ENCODE measurements at places on chromosomes 2 and 18. TPM values are rescaled to one million over a fixed set of nuclear protein-coding genes. Genes with fewer than 3 reads are reported as not detected.

Gene SNED1
- 9.7 TPM for total RNA-seq

DNA sequence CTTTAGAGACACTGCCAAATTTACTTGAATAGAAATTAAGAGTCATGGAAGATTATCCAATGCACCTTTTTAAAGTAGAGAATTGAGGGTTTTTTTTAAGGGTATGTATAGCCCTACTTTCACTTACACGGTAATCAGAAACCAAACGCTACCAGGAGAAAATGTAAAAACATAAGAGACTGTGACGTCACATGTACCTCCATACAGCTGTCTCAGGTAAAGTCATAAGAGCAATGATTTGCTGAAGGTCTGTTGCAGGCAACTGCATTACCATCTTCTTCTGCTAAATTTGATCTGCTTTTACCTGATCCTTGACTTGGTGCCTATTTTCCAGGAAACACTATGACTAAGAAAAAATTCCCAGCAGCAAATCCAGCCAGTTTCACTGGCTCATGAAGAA is 478.5 kb upstream of the DDX18 start:
- no peak for DNase-seq

Gene ANKRD62
- not detected for total RNA-seq

GRCh38 chr2:66903745-66904465 is 469.0 kb downstream of the MEIS1 start:
- no peak for DNase-seq

- no peak for DNase-seq
Observed at GRCh38 chr18:7754725-7755181, 187.6 kb downstream of the PTPRM start.

DNA sequence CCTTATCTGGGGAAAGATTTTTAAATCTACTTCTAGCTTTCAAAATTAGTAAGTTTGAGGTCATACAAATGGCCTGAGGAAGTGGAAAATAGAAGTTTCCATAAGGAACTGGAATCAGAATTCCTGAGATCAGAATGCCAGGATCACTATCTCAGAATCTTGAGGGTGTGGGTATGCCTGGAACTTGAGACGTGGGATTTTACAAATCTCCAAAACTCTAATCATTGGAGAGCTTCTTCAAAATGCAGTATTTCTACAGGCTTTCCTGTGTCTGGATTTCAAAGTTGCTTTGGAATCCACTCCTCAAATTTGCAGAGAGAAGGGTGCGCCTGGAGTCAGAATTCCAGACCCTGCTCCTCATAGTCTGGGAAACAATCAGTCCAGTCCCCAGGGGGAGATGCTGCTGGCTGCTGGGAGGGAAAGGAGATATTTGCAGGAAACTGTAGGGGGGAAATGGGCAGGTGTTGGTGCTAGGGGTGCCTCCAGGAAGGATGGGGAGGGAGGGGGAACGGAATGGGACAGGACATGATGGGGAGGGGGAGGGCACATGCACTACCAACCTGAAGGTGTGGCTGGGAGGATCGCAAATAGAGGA is 31.0 kb upstream of the CATIP start:
- DNase-seq = no peak

DNA sequence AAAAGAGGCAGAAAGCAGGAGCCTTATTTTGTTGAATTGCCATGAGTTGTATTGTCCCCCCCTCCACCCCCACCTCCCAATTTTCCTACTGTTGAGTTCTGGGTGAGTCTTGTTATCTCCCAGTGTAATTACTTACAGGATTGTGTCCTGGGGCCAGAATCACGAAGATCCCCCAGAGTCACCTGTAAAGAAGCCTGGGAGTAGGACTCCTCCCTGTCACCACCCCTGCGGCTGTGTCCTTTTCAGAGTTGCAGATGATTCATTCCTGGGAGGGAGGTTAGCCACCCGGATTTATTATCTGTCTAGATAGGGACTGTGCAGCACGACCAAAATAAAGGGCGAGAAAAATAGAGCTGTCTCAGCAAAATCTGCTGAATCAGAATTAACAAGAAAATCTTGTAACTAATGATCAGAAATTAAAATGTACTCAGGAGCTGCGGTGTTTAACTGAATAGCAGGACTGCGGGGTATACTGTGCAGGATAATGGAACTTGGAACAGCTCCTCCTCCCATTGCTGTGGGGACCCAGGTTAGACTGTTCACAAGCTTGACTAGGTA is 81.7 kb upstream of the CAPN13 start:
- DNase-seq = no peak

- no peak for DNase-seq
Observed at GRCh38 chr18:26662996-26663395, 114.6 kb upstream of the KCTD1 start.

GRCh38 chr18:22838639-22839277 is 94.4 kb upstream of the RBBP8 start:
- DNase-seq = no peak

Gene PROKR1
- total RNA-seq = 0.08 TPM

Gene FBXO41
- 1.3 TPM for total RNA-seq
